Gastroesophageal sphincter (tissue), 4 donors: ENCODE measurements at places on chromosomes 5 and 9.

- ATAC-seq, result no peak
These were observed 42.8 kb downstream of the SIL1 start for GRCh38 chr5:139155333-139155732.

- no peak for ATAC-seq
These were observed 421.7 kb downstream of the SPATA31D1 start for GRCh38 chr9:82410306-82410705.

DNA sequence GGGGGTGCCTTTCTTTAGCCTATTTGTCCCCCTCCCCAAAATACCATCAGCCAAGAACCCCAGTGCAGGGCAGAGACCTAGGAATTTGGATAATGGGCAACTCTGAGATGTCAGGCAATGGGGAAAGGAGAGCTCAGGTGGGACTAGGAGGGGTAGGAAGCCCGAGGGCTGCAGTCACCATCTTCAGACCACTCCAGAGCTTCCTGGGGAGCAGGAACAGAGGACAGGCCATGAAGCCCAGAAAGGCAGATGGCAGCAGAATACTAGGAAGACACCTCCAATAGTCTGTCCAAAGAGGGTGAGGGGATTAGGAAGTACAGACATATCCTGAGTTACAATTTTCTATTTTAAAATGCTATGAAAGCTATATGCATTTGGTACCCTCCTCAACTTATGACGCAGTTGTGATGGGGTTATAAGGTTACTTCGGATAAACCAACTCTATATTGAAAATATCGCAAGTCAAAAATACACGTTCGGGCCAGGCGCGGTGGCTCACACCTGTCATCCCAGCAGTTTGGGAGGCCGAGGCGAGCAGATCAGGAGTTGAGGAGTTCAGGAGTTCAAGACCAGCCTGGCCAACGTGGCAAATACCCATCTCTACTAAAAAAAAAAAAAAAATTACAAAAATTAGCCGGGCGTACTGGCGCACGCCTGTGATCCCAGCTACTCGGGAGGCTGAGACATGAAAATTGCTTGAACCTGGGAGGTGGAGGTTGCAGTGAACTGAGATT, 34.6 kb upstream of the IL17B start:
- ATAC-seq, result no peak

DNA sequence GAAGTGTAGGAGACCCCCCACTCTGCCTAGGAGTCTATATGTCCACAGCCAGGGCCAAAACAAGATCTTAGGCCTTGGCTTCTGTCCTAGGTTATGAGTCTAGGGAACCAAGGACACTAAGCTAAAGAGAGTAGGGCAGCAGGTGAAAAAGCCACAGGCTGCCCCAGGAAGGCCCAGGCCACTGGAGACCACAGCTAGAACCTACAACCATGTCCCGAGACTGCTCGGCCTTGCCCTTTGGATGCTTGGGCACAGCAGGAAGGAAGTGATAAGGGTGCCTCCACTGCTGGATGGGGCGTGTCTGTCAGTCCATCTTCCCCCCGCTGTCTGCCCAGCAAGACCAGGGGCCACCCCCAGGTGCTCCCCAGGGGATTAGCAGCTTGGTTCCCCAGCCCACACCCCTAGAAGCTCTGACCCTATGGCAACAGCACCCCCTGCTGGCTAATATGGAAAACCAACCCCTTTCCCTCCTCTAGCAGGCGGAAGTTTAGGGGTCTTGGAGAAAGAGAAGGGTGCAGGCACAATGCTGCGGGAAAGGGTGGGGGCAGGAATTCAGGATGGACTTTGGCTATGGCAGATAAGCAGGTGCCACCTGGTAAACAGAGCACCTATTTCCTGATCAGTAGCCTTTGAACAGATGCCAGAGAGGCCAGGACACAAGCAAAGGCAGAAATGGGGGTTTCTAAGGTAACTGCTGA, 10.5 kb upstream of the IRF1 start:
- no peak for ATAC-seq

DNA sequence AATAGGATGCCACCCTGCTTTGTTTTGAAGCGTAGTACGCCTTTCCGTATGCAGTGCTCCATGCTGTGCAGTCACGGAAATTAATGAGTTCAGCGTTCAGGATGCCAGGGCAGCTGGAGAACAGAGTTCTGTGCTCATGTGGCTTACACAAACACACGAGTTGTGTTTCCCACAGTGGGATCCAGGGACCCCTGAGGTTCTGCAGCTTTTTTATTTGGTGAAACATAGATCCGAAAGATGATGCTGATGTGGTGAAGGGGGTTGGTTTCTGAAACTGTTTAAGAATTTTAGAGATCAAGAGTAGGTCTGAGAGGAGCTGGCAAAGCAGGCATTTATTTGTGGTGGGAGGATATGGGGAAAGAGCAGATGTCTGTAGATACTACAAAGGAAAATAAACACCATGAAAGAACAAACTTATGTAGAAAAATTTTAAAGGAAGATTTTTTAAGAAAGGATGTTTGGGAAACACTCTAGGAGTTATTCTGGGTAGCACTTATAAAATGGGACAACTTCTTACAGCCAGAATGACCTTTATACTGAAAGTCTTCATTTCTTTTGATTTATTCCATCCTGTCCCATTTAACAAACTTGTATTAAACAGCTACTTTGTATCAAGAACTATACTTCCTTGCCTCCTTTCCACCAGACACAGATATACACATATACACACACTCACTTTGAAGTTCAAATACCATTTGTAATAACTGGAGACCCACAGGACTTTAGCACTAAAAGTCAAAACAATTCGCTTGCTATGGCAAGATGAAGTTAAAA, 52.7 kb downstream of the ITGA1 start:
- peak; percentile 66 for ATAC-seq

GRCh38 chr5:35852084-35852734, 4.5 kb upstream of the IL7R start:
- ATAC-seq, result no peak

GRCh38 chr9:107539427-107540163, 50.0 kb upstream of the KLF4 start:
- ATAC-seq, result peak; percentile 77

DNA sequence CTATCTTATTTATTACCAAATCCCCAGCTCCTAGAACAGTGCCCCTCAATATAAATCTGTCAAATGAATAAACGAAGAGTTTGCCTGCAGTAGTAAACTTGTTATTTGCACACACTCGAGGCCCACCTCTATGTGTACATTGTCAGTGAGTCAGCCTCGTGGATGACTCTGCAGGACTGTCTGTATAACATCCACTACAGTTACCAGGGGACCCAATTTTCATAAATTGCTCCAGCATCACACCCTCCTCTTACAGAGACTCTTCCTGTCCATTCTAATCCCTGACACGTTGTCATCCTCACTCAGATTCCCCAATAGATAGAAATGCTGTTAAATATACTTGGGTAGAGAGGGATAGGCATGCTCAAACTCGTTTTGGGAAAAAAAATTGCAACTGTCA, 478.5 kb downstream of the RAB3C start:
- no peak for ATAC-seq
